DMS79 treated with DMSO at 0.1 percent for 48 hours (cell line): ENCODE measurements at places on chromosomes 6 and 20.

DNA sequence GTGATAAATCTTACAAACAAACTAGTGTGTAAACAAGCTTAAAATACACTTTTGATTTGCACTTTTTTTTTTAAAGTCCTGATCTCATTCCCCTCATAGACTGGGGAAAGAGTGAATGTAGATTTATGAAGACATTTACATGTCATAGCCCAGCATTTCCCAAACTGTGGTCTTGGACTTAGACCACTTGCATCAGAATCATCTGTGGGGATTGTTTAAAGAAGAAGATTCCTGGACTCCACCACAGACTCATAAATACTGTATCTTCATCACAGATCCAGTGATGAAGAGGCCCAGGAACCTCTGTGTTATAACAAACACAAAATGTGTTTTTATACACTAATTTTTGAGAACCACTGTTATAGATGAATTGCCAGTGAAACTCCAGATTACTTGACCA is 99.5 kb downstream of the KCNQ5 start:
- DNase-seq, result no peak

DNA sequence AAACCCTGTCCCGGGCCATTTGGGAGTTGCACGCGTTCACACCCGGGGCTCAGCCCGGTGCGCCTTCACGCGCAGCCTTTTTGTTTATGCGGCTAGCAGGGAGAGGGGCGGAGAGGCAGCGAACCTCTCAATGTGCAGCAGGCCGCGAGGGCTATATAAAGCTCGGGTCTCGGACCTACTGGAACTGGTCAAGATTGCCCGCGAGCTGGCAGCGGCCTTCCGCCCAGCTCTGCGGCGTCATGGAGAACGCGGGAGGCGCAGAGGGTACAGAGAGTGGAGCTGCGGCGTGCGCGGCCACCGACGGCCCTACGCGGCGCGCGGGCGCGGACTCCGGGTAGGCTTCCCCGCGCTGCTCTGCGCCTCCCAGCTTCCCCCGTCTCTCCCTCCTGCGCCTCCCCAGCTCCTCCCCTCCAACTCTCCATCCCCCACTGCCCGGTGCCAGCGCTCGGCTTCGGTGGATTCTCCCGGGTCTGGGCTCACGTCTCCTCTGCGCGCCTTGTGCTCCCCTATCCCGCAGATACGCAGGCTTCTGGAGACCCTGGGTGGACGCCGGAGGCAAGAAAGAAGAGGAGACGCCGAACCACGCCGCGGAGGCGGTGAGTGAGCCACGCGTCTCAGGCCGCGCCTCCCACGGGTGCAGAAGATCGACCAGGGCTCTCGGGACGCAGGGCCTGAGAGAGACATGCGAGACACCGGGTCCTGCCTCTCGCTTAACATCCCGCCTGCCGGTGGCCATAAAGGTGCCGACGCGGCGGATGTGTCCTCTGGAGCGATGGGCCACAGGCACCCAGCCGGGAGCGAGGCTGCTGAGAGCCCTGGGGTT is at the start of gene RIPPLY2:
Gene RIPPLY2 (plus strand): TSS at position 183 of the 823 bp plus-strand sequence. CDS start 57 bp downstream, at position 240.
- peak; percentile 62 for DNase-seq

DNA sequence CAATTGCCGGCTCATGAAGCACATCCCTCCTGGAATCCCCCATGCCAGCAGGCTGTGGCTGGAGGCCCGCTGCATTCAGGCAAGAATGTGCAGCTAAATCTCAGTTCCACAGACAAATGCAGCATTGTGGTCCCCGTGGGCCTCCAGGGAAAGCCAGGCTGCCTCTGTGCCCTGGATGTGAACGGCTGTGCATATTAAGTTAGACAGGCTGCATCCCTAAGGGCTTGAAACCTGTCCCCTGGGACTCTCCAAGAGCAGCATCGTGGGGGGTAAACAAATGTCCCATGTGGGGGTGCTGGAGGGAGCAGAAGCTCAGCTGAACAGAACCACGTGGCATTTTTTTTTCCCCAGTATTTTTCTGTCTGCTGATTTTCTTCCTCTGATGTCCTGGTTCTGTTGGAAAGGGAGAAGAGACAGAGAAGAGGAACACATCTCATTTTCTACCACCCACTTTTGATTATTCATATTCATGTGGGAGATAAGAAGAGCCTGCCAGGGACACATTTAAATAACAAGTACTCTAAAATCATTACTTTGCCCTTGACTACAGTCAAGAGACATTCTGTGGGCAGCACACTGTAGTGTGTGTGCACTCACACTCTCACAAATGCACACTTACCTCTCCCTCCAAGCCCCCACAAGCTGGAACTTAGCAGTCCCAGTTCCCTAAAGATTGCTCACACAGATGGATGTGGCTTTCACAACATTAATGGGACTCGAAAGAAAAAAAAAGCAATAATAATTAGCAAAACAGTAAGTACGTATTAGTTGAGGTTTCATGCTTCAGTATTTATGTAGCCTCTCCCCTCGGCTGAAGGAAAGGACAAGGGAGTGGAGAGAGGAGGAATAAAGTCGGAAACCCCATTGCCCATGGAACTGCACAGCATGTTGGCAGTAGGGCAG is 16.9 kb downstream of the GFOD1 start:
- DNase-seq, result no peak

DNA sequence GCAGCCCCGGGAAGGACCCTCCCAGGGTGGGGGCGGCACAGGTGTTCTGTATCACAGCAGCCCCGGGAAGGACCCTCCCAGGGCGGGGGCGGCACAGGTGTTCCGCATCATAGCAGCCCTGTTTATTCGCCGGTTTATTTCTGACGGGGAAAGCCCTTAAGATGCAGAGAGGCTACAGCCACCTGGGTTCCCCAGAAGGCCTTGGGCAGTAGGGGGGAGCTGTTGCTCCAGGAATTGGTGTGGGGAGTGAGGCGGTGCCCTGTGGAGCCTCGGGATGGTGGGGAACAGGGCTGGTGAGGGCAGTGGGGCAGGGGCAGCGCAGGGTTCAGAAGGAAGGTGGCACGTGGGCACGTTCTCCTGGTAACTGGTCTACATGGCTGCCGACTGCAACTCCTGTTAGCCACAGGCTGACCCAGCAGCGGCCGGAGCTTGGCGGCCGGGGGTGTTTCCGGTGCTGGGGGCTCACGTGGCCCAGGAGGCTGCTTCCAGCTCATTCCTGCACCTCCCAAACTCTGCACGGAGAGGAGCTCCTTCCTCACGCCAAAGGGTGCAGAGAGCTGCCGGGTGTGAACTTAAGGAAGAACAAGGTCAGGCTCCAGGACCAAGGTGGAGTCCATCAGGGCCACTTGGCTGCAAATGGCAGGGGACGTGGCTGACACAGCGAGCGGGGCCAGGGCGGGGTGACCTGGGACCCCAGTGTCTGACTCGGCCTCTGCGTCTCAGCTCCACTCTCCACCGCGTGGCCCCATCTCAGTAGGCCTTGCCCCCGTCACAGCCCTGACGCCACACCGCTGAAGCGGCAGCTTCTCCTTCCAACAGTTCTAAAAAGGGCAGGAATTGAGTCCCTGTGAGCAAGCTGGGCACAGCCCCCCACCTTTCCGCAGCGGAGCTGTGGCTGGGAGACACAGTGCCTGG is 13.2 kb downstream of the SLCO4A1 start:
- DNase-seq, result no peak

GRCh38 chr6:1153696-1154245 is 158.1 kb upstream of the FOXQ1 start:
- no peak for DNase-seq

DNA sequence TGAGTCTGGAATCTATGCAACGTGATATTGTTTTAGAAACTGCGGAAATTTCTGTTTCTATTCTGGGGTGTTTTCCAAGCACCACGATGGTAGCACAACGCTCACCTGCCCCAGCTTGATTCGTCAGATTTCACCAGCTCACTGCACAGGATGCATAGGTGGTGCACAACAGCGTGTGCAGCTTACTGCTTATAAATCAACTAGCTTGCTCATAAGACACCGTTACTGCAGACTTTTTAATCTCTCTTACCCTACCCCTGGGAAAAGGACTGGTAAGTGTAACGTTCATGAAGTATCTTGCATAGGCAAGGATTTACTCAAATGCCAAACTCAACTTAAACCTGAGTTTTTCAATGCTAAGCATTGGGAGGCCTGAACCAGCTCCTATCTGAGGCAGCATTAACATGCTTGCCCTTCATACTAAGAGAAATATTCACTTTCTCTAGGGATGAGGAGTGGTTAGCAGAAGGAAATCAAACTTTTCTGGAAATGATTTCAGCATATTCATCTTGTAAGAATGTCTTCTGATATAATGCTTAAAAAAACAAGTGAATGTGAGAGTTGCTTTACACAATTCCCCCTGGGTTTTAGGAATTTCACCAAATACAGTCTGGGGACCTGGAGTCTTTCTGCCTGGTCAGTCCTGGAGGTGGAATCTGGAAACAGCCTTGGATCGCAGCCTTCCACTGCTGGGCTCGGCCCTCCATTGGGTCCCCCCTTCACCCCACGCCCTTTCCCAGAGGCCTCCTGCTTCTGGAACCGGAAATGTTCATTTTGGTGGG is 100.6 kb downstream of the DACT2 start:
- DNase-seq, result peak; percentile 64

GRCh38 chr6:36833182-36833789 is 6.0 kb downstream of the CPNE5 start:
- DNase-seq, result no peak

DNA sequence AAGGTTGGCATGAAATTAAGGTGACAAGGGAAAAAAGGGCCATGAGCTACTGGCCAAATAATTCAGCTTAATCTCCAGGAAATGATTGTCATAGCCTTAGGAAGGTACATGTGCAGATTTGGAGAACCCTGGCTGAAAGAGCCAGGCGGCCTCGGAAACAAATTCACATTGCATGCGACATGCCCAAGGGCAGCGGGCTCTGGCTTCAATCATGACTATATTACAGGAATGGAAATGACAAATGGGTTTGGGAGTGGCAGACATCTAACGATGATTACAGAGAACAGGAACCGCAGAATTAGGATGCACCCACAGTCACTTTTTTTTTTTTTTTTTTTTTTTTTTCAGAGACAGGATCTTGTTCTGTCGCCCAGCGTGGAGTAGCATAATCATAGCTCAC is 112.4 kb upstream of the SALL4 start:
- no peak for DNase-seq

DNA sequence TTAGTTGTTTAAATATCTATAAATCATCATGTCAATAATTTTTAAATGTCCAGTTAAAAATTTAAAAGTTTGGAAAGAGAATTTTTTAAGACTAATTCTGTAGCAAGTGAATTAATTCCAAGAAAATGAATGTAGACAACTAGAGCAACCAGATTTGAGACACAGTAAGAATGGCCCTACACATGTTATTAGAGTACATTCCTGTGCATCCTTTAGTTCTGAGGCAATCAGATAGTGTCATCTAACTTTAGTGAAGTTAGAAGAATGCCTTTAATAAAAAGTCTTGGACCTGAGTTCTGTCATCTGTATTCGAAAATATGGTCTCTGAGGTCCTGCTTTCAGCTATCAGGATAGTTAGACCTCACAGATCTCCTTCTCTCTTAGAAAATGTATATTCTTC is 63.7 kb downstream of the HIVEP2 start:
- DNase-seq, result no peak

DNA sequence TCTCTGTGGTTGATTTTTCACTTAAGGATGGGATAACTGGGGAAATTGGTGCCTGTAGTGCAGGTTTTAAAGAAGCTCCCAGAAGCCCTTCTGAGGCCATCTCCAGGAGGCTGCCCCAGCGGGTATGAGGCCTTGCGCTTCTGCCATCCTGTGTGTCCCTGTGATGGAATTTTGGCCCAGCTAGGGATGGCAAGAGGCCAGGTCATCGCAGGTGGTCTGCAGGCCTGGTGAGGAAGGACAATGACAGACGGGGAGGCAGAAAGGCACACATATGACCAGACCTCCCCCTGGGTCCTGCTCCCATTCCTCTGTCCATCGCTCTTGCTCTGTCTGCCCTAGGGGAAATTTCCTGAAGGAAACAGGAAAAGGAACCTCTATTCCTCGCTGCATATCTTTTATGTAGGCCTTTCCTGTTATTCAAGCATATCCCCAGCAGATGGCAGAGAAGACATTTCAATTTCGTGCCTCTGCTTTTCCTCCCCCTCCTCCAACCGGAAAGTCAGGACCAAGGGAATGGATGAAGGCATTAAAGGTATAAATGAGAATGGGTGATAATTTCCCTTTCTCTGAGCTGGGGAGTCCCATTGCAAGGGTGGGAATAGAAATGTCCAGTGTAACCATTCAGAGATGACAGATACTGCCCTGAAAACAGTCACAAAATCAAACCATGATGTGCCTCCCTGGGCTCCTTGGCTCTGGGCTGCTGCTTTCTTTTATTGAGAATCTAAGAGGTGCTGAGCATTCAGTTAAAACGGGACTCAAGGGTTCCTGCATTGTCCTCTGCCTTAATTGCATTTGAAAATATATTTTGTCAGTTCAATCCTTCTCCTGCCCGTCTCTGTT is 17.6 kb upstream of the HLA-F start:
- peak; percentile 2 for DNase-seq

GRCh38 chr6:47042275-47042791 is at the start of gene ADGRF1:
TSS of gene ADGRF1 (minus strand) at chr6:47042332. CDS start at chr6:47029061, 13,271 bp downstream.
- no peak for DNase-seq

GRCh38 chr6:143187238-143187923 is 126.7 kb downstream of the AIG1 start:
- no peak for DNase-seq

- no peak for DNase-seq
These were observed 288.4 kb downstream of the TSHZ2 start for GRCh38 chr20:53260591-53260990.

DNA sequence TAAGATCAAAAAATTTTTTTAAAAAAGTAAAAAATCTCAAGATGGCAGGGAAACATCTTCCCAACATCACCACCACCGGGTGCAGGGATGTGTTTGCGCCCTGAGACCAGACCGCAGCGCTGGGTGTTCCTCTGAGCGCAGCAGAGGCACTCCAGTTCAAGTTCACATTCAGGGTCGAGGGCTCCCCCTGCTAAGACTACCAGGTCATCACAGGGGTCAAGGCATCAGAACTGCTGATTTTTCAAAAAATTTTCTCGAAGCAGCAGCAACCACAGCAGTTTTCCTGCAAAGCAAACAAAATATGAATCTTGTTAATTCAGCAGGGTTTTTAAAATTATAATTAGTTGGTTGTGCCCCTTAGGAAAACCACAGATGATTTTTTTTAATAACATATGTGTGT is 83.1 kb downstream of the MYLK4 start:
- no peak for DNase-seq

GRCh38 chr6:119311514-119312142 is 37.9 kb downstream of the MAN1A1 start:
- DNase-seq, result no peak

- DNase-seq, result no peak
These were observed 50.5 kb upstream of the TRIM26 start for GRCh38 chr6:30263734-30264133.

DNA sequence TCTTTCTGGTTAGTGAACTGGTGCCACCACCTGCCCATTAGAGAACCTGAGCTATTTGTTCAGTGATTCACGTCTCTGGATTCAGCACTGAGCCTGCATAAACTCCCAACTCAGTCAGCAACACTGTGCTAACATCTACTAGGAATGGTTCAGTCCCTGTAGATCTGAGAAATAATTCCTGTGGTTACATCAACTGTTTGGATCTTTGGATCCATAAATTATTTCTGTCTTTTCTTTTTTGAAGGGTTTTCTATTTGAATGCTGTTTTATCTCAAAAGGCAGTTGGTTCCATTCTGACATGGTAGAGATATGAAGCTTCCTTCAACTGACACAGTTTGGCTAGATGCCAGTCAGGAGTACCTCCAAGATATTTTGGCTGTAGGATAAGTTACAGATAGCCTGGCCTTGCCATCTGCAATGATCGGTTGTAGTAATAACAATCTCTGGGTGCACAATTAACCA is 125.9 kb downstream of the TRMT11 start:
- DNase-seq, result no peak

GRCh38 chr6:133587546-133588160 is 301.3 kb upstream of the TCF21 start:
- DNase-seq, result no peak

- DNase-seq, result no peak
These were observed 39.3 kb upstream of the IPCEF1 start for GRCh38 chr6:154395878-154396277.
